Activated T-cell treated with anti-CD3 and anti-CD28 coated beads, Interleukin-2, amount 50 U/mL, for 72 hours (primary cell): ENCODE measurements at places on chromosomes 13 and 19. TPM values are rescaled to one million over a fixed set of nuclear protein-coding genes. Genes with fewer than 3 reads are reported as not detected.
A peak's percentile ranks its signal among the peaks of the same experiment; 100 is the strongest.

C19orf12 gene
- total RNA-seq = 32.1 TPM

ASPDH gene
- total RNA-seq = not detected

SHC2 gene
- total RNA-seq = 1.9 TPM

DNA sequence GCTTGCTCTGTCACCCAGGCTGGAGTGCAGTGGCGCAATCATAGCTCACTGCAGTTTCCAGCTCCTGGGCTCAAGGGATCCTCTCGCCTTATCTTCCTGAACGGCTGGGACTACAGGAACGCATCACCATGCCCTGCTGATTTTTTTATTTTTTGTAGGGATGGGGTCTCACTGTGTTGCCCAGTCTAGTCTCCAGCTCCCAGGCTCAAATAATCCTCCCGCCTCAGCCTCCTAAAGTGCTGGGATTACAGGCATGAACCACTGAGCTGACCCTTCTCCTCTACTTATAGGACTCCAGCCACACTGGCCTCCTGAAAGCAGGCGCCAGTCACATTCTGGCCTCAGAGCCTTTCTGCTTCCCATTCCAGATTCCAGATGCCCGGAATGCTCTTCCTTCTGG lies 10.5 kb downstream of the DACT3 start:
- DNase-seq = no peak

DNA sequence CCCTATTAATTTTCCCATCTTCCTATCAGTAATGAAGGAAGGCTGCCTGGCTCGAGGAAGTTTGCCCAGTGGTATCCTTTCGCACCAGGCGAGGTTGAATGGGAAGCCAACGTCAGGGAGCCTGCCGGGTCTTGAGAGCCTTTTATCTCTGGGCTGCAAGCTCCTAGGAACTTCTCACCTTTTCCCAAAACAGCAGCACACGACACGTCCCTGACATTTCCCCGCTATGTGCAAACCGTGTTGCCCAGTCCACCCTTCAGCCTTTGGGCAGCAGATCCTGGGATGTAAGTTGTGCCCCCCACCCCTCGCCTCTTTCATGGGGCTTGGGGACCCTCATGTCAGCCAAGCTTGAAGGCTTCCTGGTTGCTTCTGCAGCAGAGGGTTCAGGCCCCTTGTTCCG lies 179.1 kb downstream of the ZNF536 start:
- DNase-seq = no peak

GRCh38 chr13:51797664-51798488 lies 6.1 kb downstream of the DHRS12 start:
- DNase-seq = peak; percentile 68
